ENCODE measurements at places on chromosomes 6 and 20.

DNA sequence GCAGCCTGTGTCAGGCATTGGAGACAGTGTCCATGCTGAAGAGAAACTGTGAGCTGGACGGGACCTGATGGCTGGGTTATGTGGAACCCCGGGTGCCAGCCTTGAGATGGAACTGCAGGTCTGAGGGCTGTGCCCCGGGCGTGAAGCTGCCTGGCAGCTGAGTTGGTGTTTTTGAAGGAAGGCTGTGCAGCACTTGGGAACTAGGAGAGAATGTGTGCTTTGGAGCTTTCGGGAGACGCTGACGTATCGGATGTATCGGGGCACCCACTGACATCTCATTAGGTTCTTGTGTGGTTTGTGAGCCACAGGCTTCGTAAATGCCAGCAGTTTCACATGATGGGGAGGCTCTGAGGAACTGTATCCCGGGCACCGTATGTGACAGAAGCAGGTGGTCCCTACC is 2.2 kb downstream of the DLGAP4 start:
- DNase-seq, result no peak

- DNase-seq, result no peak
Observed at GRCh38 chr6:41713159-41713649, 22.2 kb downstream of the TFEB start.

GRCh38 chr20:44091026-44091425 is 96.0 kb downstream of the JPH2 start:
- no peak for DNase-seq

- no peak for DNase-seq
Observed at GRCh38 chr6:144778056-144778455, 492.9 kb downstream of the UTRN start.

- DNase-seq, result no peak
Observed at GRCh38 chr6:15260099-15260821, 14.4 kb downstream of the JARID2 start.

DNA sequence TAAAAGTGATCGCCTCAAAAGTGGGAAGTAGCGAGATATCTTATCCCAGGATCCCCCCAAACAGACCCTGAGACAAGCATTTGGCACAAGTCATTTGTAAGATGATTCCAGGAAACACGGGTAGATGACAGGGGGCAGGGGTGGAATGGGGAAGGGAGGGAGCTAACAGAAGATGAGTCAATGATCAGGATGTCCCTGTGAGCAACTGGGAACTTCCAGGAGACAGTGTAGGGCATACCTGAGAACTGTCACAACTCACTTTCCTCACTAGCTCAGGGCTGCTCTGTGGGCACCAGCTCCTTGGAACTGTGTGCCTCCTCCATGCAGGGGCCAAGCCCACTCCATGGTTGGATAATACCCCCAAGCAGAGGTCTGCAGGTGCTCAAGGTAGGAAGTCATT is 38.5 kb upstream of the VSX1 start:
- DNase-seq, result no peak

DNA sequence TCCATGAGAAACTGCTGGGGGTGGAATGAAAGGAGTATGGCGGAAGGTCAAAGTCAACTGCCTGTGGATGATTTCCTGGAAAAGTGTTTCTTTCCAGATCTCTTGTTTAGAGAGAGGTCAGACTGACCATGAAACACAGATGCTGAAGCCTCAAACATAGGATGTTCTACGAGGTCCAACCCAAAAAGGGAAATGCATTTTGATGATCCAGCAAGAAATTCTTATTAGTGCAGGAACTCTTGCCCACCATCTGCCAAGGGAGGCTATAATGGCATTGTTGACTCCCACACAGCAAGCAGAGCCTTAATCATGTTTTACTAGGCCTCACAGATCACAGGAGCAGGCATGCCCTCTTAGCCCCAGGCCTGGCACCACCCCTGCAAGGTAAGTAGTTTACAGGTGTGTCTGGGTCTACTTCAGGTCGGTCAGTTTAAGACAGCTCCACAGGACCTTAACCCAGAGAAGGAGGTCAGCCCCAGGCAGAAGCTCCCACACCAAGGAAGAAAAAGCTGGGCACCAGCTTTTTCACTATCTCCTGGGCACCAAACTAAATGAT is 67.6 kb upstream of the CNKSR3 start:
- DNase-seq, result no peak

- DNase-seq, result peak; percentile 24
Observed at GRCh38 chr20:2006452-2007361, 12.8 kb upstream of the PDYN start.

DNA sequence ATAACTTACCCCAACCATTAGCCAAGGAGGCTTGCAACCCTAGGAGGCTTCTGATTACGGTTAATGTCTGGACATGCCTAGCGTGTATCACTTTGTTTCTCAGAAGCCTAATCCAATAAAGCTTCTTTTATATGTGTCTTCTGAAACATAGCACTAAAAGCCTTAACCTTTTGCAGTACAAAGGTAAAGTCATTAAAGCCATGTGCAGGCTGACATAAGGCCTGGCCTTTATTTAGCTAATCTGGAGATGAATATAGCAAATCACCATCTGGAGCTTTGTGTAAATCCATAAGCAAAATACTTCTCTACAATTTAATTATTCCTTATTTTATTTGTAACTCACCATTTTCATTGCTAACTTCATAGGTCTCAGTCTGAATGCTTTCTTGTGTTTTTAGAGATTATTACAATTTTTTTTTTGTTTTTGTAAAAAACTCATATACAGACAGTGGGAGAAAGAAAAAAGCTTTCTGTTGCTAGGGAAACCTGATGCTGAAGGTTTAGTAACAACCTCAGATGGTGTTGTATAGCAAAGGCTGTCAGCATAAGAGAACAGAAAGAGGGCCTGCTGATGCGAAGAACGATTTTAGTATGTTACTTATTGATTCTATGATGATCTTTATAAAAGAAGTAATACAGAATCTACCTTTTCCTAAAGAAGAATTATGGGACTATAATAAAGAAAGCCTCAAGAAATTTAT is at the start of gene EYS:
Gene EYS (minus strand): TSS at position 101 of the 701 bp plus-strand sequence. CDS start 211,816 bp downstream, outside the sequence.
- DNase-seq, result no peak

- peak; percentile 55 for DNase-seq
Observed at GRCh38 chr20:16434062-16434664, 139.1 kb downstream of the KIF16B start.

DNA sequence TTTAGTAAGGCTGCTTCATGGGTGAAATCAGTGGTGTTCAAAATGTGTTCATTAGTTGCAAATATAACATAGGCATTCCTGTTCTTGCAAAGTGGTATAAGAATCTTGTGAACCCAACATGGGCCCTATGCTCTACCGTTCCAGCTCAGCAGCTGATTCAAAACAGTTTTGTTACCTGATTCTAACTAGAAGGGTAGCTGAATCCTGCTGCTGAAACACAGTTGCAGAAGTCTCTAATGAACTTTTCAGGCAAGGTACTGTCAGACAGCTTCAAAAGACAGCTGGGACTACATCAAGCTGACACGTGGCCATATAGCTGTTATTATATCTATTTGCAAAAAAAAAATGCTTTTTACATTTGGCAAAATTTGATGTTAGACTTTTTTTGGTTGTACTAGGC is 22.7 kb downstream of the THEMIS start:
- no peak for DNase-seq

DNA sequence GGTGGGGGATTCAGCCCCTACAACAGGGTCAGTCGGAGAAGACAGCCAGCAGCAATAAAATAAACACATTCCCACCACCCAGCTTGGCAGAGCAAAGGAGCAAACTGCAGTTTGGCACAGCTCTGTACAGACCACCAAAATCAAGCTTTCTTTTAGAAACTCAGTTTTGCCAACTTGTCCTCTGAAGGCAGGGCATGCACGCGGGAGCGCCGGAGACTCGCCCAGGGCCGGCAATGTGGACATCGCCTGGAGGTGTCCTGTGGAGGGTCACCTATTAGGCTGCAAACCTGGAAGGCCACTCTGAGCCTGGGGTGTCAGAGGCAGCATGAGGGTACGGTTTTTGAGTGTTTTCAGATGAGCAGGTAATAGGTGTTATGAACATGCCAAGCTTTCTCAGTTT is 34.7 kb downstream of the TMEM242 start:
- no peak for DNase-seq

- no peak for DNase-seq
Observed at GRCh38 chr6:27279513-27280063, 32.1 kb downstream of the PRSS16 start.

DNA sequence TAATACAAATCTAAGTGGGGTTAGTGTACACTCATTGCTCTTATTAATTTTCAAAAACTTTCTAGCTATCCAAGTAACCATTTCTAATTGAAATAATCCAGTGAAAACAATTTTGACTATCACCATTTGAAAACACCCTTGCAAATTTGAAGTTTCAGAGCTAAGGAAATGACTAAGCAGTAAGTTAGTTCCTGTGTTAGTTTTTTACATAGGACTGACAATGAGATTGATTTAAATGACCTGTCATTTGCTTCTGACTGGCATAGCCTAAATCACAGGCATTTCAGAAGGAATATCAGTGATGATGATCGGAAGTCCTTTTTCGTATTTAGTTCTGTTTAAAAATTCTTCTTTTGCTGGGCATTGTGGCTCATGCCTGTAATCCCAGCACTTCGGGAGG is 27.0 kb downstream of the STK4 start:
- peak; percentile 45 for DNase-seq

- DNase-seq, result no peak
Observed at GRCh38 chr6:15962449-15962764, 166.5 kb upstream of the MYLIP start.

DNA sequence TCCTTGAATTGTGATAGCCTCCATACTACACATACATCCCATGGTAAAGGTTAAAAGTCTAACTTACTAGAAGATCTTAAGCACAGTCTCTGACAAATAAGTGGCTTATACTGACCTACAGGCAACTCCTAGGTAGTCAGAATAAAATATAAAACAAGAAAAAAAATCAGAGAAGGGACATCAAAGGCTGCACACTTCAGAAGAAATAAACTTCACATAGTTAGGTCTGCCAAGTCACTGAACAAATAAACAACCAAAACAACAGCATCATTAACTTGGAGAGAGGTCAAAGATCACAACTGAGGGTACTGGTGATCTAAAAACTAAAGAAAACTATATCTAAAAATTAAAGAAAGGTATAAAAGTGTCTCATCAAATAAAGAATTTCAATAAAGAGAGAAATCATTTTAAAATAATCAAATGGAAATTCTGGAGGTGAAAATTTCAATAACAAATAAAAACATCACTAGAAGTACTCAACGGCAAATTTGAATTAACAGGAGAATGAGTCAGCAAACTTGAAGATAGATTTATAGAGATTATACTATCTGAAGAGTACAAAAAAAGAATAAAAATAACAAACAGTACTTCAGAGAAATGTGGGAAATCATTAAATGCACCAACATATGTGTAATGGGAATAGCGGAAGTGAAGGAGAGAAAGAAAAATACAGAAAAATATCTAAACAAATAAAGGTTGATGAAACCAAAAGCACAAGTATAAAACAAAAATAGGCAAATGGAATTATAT is 88.0 kb upstream of the UST start:
- no peak for DNase-seq

GRCh38 chr6:151702851-151703658 is 104.4 kb upstream of the ESR1 start:
- DNase-seq, result no peak

GRCh38 chr6:169794317-169795055 is 43.1 kb downstream of the ERMARD start:
- no peak for DNase-seq

GRCh38 chr6:46605091-46605797 is 47.4 kb downstream of the CYP39A1 start:
- DNase-seq, result no peak

- DNase-seq, result peak; percentile 43
Observed at GRCh38 chr20:32483351-32484224, 101.5 kb downstream of the NOL4L start.

- no peak for DNase-seq
Observed at GRCh38 chr6:154359161-154359574, 2.6 kb upstream of the IPCEF1 start.

- DNase-seq, result no peak
Observed at GRCh38 chr20:45907219-45907948, 4.6 kb downstream of the PLTP start.

GRCh38 chr6:11467364-11467763 is 70.2 kb upstream of the TMEM170B start:
- DNase-seq, result no peak

- no peak for DNase-seq
Observed at GRCh38 chr6:148460876-148461646, 118.4 kb downstream of the SASH1 start.

DNA sequence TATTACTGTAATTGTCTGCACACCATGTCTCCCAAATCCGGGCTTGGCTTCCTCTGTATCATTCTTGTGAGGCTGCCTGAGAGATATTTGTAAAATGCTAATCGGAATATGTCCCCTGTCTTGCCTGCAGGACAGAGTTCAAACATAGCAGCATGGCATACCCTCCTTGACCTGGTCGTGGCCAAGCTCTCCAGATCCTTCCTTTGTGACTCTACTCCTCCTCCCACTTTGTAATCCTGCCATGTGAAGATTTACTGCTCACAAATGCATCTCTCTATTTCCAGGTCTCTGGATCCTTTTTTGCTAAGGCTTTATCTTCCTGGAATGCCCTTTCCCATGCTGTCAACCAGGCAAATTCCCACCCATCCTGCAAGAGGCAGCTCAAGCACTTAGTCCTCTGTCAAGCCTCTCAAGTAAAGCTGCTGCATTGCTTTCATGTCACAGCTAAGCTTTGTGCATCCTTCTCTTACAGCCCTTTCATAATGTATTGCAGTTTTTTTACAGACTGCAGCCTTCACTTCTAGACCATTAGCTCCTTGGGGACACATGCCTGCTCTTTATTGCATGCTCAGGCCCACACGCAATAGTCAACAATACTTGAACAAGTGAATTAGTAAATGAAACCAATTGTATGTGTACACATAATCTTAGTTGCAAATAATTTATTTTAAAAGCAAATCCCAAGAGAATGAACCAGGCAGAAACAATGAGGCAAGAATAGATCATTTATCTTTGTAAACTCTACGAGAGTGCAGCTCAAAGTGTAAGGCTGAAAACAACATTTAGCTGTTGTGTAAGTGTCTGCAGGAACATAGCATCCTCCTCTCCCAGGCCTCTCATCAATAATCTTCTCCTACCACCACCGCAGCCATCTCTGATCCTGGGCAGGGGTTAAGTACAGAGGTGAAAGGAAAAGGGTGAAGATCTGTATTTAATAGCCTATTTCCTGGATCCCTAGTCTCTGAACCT is 45.8 kb downstream of the HIVEP2 start:
- no peak for DNase-seq

DNA sequence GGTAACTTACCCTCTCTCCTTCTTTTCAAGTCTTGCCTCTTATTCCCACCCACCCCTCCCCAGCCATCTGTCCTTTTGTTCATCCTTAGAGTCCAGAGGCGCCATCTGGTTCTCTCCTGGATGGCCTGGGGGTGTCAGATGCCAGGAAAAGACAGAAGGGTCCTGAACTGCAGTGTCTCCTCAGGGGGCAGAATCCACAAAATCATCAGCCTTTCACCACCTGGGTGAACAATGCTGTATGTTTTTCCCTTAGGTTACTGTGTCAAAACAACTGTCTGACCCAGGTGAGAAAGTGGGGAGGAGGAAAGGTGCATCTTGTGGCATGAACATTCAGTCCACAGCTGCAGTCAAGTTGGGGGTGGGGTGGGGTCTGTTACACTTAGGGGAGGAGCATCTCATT is 47.9 kb upstream of the FYN start:
- no peak for DNase-seq

- peak; percentile 62 for DNase-seq
Observed at GRCh38 chr6:106608080-106608668, 21.1 kb downstream of the RTN4IP1 start.

Data from NCI-H460 (cell line).